ENCODE measurements at places on chromosomes 4 and X.
A peak's percentile ranks its signal among the peaks of the same experiment; 100 is the strongest.

GRCh38 chrX:37652589-37653231 lies 32.9 kb upstream of the XK start:
- DNase-seq, result no peak

GRCh38 chr4:168843635-168844034 lies 166.4 kb downstream of the CBR4 start:
- no peak for DNase-seq

DNA sequence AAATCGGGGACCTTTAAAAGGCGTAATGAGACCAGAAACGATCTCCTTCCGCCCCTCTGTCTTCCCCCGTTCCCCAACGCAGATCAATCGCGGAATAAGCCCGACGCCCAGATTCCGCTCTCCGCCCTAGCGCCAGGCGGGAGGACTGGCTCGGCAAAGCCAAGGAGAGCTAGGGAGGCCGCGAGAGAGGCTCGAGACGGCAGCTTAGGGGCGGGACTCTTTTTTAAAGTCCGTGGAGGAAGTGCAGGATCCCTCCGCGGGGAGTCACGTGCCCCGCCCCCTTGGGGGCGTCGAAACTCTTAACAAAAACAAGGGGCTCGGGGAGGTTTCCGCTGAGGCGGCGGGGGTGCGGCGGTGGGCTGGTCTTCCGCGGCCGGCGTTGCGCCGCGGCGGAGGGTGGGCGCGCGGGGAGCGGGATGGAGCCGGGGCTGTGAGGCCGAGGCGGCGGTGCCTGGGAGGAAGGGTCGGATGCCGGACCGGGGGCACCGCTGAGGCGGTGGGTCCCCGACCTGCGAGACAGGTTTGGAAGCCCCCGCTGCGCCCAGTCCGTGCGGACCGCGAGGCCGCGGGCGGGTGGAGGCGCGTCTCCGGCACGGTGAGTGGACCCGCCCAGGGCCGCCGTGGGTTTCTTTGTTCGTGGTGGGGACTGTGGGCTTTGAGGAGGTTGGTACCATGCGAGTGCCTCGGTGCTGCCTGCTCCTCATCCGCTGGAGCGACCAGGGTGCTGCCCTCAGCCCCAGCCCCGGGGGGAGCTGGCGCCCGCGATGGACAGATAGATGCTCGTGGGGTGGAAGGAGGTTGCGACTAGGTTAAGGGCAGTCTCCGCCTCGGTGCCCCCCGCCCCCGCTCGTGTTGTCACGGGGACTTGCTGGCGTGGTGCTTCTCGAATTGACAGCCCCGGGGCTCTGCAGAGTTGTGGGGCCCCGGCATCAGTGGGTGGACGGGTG lies at the start of gene CCNG2:
Gene CCNG2, plus strand, starts transcription at position 296 of the 947 bp plus-strand sequence. CDS start 1,326 bp downstream, outside the sequence.
- DNase-seq, result peak; percentile 96

GRCh38 chr4:42452823-42453222 lies 55.5 kb downstream of the SHISA3 start:
- no peak for DNase-seq

Measured in posterior cingulate gyrus (tissue), 11 donors.